ENCODE measurements at places on chromosomes 1 and 21.

- no peak for DNase-seq
These were observed 315.3 kb downstream of the TPR start for GRCh38 chr1:186059752-186060151.

- DNase-seq: no peak
These were observed 1.7 kb downstream of the TFF3 start for GRCh38 chr21:42313501-42313969.

DNA sequence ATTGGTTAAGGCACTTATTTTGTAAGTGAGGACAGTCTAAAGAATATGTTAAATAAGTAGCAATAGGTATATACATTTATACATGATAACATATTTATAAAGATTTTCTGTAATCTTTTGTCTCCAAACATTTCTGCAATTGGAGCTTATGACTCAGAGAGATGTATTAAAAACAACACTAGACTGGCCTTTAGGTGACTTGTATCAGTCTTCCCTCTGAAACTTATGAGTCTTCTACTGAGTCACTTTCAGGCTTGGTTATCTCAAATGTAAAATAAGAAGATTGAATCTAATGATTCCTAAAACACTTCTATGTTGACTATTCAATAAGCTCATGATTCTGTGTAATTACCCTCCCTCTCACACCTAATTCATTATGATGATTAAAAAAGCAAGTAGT lies 672.6 kb upstream of the NEGR1 start:
- DNase-seq: no peak

DNA sequence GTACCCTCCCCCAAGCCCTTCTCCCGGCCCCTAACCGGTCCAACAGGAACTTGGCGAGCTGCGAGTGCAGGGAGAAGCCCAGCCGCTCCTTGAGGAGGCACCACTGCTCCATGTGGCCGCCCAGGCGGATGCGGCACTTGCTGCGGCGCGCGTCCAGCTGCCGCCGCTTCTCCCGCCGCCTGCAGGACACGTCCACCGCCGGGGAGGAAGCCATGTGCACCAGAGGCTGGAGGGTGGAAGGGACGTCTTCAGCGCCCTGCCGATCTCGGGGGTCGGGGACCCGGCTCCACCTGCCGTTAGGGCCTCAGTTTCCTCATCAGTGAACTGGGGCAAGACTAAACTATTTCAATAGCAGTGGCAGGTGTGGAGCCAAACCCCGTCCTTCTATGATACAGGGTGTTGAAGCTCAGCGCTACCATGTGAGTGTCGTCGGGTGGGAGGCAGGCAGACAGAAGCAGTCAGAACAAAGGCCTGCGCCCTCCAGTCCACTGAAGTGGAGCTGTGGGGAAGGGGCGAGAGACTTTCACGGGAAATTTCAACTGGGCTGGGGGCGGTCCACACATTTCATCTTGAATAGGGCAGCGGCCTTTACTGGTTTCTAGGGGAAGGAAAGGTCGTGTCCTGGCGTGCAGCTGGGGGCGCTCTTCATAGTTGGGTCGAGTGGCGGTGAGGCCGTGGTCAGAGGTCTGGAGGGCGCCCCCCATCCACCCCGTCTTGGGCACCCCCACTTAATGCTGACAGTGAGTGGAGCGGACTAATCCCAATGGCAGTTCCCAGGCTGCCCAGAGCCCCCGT lies 592 bp downstream of the ZNF692 start:
- peak; percentile 15 for DNase-seq

DNA sequence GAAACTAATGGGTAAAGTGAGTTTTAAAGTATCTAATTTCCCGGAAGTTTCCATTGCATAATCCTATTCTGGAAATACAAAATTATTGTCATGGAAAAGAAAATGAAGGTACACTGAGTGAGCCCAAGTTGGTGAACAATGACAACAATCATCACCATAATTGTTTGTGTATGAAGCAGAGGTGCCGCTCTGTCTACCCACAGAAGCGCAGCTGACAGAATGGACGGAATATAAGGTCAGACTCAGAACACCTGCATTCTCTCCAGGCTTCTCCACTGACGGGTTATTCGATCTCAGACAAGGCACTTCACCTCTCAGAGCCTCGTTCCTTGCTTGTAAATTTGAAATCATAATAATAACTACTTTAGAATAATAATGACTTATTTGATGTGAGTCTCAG lies 99.1 kb upstream of the NGF start:
- no peak for DNase-seq

GRCh38 chr1:181113059-181113641 lies 24.6 kb downstream of the IER5 start:
- DNase-seq: no peak

DNA sequence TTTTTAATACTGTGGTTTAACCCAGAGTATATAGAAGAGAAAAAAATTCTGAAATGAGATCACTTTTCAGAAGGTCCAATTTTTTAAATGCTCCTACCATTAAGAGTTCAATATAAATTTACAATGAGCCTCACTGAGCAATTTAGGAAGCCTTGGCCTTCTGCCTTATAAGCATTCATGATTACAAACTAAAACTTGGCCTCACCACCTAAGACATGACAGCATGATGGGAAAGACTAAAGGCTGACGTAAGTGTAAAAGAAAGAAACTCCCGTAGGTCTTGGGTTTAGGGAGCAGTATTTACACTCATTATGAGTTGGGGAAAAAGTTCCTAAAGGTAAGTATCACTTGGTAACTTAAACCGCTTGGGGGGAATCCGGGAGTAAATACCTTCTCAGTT lies 70.7 kb upstream of the ESRRG start:
- DNase-seq: peak; percentile 5

- no peak for DNase-seq
These were observed 178.6 kb upstream of the HMGB4 start for GRCh38 chr1:33685256-33685655.

- no peak for DNase-seq
These were observed 127.8 kb downstream of the GRIK3 start for GRCh38 chr1:36906555-36906954.

GRCh38 chr1:106366627-106367319 lies 689.7 kb upstream of the PRMT6 start:
- DNase-seq: no peak

DNA sequence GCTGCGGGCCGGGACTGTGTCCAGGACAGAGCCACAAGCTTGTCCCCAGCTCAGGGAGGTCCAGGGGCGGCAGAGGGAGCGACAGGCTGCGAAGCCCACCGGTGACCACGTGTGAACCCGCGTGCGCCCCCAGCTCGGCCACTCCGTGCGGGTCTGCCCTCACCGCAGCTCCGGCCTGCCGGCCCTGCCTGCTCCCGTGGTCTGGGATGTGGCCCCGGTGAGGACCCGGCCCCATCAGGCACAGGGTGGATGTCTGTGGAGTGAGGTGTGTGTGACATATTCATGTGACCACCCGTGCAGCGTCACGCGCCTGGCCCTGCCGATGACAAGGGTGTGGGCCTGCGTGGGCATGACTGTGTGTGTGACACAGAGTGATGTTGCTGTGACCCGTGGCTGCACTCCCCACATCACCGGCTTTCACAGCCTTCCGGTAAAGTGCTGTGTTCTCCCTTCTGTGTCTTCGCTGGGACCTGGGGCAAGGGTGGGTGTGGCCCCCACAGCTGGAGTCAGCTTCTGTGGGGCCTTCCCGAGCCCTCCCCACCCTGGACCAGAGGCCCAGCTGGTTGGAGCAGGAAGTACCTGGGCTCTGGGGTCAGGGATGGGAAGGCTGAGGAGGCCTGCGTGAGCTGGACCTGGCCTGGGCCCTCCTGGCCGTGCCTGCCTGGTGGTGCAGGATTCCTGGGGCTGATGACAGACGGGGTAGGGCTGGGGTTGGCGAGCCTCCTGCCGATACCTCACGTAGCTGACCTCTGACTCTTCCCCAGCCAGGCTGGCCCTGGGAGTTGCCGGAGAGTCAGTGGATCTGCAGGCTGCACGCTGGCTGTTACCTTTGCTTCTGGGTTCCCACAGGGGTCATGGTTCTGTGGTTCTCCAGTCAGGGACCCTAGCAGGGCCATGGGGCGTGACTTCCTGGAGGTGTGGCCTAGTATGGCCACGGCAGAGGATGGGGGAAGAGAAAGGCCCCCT lies 4.1 kb downstream of the RNF223 start:
- DNase-seq: no peak

DNA sequence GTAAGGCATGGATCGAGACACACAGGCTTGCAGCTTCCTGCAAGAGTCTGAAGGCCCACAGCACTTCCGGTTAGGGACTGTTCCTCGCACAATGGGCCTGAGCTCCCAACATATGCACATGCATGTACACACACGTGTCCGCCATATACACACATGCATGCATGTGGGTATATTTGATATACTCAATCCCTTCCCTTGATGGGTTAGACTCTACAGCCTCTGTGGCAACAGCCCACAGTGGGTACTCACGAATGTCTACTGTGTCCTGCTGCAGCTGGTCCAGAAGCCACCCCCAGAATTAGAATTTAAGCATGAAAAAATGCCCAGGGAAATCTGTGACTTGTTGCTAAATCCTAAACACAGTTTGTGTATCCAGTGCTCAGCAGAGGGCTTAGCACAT lies 9.9 kb downstream of the F3 start:
- no peak for DNase-seq

- DNase-seq: no peak
These were observed 40.7 kb upstream of the SCMH1 start for GRCh38 chr1:41282679-41283317.

DNA sequence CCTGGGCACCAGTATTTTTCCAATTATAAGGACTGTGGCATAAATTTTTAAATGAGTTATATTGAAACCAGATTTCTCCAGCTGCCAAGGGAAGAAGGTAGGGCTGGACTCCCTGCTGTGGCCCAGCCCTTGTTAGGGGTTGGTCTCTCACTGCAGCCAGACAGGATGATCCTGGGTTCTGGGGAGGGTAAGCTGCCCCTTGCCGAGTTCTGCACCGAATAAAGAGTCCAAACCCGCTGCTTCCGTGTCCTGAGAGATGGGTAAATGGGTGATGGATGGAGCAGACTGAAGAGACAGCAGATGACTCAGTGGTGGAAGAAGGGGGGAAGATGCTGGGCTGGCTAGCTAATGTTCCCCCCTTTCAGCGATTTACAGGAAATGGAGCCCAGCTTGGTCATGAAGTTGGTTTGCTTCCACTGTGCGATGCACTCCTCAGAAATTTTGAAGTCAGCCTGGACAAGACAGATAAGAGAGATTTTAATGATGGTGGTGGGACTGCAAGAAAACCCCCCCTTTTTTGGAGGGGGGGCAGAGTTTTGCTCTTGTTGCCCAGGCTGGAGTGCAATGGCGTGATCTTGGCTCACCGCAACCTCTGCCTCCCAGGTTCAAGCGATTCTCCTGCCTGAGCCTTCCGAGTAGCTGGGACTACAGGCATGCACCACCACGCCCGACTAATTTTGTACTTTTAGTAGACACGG lies 41.4 kb downstream of the YARS1 start:
- DNase-seq: no peak

- no peak for DNase-seq
These were observed 4.0 kb upstream of the BRWD1 start for GRCh38 chr21:39317134-39318090.

DNA sequence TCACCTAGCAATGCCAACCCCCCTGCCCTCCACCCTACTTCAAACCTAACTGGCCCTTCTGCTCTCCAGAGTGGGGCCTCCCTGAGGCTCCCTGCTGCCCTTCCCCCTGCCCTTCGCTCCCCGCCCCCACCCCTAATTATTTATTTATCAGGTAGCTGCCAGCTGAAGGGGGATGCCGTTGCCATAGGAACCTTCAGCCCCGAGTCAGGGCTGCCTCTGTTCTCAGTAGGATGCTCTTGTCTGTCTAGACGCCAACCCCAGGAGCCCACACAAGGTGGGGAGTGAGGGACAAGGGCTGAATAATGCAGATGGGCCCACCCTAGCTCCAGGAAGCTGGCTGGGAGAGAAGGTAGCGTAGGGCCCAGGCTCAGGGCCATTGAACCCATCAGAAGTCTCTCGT lies 41.1 kb downstream of the NKAIN1 start:
- DNase-seq: no peak

GRCh38 chr1:78236716-78237115 lies 190.9 kb downstream of the GIPC2 start:
- DNase-seq: no peak

- no peak for DNase-seq
These were observed 17.3 kb downstream of the DYRK1A start for GRCh38 chr21:37383784-37384311.

- DNase-seq: no peak
These were observed 31.0 kb upstream of the H6PD start for GRCh38 chr1:9203511-9203982.

- DNase-seq: peak; percentile 19
These were observed 69.7 kb downstream of the CC2D1B start for GRCh38 chr1:52296345-52296744.

GRCh38 chr1:77036560-77036959 lies 169.3 kb downstream of the ST6GALNAC5 start:
- DNase-seq: no peak

GRCh38 chr1:47598357-47598756 lies 160.5 kb downstream of the FOXD2 start:
- no peak for DNase-seq

DNA sequence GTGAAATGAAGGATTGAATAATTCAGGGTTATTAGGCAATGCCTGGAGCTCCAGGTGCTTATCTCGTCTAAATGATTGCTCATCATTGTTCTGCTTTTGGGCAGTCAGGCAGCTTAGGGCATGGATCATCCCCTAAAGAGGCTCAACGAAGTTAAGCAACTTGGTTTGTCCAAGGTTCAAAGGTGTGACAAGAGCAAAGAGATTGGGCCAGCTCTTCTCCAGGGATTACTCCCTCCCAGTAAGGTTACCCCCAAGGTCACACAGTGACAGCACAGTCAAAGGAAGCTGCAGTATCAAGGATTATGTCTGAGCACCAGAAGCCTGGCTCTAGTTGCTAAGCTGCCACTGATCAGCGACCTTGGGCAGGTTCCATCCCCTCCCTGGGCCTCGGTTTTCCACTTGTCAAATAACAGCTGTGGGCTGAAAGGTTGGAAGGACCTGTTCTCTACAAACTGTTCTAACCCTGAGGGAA lies 6.8 kb downstream of the ETNK2 start:
- DNase-seq: no peak

- no peak for DNase-seq
These were observed 20.6 kb upstream of the PROK1 start for GRCh38 chr1:110430366-110430765.

DNA sequence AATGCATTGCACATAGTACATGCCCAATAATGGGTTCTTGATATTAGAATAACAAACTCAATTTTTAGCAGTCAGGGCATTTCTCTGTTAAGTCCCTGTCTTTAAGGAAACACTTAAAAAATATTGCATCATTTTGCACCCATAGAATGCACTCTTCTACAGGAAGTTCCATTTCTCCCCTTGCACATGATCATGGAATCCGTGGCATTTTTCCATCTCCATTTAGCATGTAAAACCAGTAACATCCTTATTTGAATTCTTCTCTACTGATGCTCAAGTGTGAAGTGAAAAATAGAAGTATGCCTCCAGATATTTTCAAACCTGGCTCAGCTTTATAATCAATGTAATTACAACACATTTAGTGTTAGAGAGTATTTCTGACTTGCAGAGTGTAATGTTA lies 192.8 kb downstream of the RWDD3 start:
- DNase-seq: no peak

DNA sequence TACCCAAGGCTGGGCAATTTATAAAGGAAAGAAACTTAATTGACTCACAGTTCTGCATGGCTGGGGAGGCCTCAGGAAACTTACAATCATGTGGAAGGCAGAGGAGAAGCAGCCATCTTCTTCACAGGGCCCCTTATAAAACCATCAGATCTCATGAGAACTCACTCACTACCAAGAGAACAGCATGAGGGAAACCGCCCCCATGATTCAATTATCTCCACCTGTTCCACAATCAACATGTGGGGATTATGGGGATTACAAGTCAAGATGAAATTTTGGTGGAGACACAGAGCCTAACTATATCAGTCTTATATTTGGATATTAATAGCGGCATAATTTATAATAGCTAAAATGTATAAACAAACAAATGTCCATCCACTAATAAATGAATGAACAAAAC lies 1123.7 kb upstream of the NCAM2 start:
- DNase-seq: no peak

- DNase-seq: no peak
These were observed 116.8 kb downstream of the RABGAP1L start for GRCh38 chr1:174276087-174276486.

All from skeletal muscle cell (primary cell).